ENCODE measurements at places on chromosomes 1 and 21.

GRCh38 chr1:11990303-11991032 is 10.2 kb downstream of the MFN2 start:
- DNase-seq = no peak

DNA sequence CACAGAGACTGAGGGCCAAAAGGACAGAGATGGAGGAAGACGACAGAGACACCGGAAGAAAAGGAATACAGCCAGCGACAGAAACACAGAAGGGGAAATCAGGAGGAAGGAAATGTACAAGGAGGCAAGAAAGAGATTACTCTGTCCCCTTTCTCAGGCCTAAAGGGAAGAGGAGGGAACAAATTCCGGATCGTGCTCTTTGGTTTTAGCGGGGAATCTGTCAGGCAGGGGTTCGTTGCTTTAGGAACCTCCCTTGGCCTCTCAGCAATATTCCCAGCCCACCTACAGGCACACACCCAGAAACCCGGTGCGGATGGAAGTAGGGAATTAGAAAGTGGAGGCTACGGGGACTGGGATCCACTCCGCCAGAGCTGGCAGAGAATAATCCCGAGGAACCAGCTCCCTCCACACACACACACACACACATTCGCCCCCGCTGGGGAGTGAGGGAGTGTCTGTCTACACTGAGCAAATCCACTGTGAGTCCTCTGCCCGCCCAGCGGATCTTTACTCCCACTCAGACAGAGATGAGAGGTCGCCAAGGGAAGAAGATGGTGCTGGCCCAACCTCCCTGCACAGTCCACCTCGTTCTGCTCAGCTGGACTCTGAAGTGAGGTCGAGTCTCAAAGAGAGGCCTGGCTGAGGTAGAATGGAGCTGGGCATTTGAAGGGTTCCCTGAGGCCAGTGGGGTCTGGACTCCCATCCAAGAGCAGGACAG is 5.7 kb downstream of the TAL1 start:
- peak; percentile 42 for DNase-seq

DNA sequence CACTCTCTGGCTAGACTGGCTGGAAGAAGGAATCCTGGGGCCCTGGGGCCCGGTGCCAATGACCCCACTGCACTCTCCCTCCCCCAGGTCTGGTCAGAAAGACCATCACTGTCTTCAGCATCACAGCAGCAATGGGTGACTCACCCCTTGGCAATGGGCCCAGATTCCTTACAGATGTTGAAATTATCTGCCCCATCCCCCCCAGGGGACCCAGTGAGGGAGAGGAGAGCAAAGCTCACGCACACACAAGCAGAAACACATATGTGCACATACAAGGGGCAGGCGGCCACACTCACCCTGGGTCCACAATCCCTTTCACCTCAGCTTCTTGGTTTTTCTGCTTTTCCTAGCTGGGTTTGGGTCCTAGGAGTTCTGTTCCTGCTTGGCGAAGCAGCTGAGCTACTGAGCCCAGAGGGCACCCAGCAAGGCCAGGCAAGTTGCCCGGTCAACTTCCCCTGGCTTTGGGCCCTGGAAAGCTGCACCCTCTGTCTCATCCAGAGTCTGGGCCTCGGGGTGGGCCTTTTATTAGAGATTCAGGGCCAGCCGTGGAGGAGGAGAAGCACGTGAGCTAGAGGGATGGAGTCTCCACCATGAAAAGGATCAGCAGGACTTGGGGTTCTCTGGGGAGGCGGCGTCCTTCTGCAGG is 2.6 kb downstream of the COL16A1 start:
- no peak for DNase-seq

DNA sequence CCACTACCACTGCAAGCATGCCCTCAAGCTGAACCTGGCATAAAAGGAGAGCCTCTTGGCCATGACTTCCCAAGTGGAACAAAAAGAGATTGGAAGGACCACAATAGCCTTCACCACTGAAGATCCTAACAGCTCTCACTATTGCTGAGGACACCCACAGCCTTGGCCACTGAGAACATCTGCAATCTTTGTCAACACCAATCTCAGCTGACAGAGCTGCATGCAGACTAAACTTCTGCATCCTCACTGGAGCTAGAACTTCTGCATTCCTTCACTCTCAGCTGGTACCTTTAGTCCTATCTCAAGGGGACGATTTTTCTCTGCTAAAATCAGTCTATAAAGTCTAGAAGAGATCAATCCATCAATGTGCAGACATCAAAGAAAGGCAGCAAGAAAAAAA is 8.3 kb upstream of the FCRL2 start:
- DNase-seq = no peak

DNA sequence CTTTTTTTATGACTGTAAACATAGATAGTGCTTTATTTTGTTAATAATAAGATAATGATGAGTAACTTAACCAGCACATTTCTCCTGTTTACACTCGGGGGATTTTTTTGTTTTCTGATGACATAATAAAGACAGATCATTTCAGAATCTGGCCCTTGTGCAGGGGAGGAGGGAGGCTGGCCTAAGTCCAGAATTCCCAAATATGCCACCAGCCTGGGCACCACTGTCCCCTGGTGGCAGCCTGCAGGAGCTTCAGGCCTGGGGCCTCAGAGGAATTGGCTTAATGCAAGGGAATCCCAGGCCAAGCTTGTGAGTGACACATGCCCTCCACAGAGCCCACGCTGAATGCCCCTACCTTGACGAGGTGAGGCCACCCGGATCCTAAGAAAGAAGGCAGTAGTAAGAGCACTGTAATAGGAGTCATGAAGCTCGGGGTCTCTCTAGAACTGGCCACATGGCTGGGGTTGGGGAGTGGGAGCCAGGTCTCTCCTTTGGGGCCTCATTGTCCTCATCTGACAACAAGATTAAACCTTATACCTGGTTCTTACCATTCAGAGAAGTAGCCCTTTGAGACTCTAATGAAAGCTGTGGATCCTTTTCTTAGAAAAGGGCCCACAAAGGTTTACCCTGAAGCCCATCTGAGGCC is 24.1 kb downstream of the ETNK2 start:
- peak; percentile 88 for DNase-seq

- DNase-seq = peak; percentile 90
These were observed 250.6 kb upstream of the RRP15 start for GRCh38 chr1:218034468-218034867.

GRCh38 chr1:99589186-99589636 is 56.7 kb upstream of the PALMD start:
- no peak for DNase-seq

GRCh38 chr1:87318806-87319205 is 9.9 kb upstream of the LMO4 start:
- DNase-seq = no peak

DNA sequence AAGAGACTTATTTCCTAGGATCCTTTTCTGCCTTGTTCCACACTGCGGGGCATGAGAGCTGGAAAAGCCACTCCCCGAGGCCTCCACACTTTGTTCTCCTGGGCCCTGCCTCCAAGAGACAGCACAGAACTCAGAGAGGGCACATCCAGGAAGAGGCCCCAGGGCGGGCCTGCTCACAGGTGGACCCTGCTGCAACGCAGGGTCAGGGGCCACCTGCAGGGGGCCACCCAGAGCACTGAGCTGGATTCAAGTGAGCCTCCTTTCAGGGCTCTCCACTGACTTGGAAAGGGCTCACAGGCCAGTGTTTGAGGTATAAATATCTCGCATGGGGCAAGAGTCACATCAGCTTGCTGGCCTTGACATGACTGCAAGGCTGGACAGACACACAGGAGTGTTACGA is 4.8 kb downstream of the RGS16 start:
- peak; percentile 60 for DNase-seq

DNA sequence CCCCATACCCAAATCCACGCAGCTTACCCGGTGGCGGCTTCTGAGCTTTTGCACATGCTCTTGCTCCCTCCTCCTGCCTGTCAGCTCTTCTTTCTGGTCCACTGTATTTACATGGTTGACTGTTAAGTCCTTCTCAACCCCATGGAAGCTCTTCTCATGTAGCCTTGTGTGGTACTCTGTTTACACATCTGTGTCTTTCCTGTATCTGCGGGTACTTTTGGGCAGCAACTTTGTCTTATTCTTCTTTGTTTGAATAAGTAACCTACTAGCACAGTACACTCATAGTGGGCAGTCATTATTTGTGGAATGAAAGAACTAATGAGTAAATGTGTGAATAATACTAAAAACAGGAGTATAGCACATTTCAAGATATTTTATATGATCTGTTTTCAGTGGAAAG is 88.5 kb upstream of the GPR88 start:
- no peak for DNase-seq

GRCh38 chr1:36107394-36107793 is 17.6 kb downstream of the COL8A2 start:
- no peak for DNase-seq

GRCh38 chr1:213423041-213423440 is 372.0 kb downstream of the RPS6KC1 start:
- no peak for DNase-seq

DNA sequence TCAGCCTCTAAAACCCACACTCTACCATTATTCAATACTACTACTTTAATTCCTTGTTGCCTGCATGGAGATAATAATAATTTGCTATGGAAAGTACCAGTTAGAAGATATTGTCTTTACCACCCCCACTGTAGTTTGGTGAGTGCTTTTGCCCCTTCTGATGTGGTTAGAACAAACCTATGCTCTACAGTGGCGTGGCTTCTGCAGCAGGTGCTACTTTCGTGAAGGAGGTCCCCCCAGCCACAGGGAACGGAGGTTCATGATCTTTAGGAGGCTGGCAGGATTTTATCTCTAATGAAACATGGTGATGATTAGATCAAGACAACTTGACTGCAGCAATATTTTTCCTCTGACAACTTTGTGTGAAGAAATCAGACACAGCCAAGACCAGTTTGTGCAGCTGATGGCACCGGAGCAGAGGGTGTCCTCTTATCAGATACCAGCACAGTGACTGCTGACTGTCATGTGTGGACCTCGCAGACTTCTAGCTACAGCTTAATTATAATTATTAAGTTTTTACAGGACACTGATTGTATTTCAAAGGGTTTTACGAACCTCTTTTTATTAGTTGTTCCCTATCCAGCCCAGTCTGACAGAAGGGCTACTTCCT is 10.7 kb upstream of the TCHH start:
- no peak for DNase-seq

DNA sequence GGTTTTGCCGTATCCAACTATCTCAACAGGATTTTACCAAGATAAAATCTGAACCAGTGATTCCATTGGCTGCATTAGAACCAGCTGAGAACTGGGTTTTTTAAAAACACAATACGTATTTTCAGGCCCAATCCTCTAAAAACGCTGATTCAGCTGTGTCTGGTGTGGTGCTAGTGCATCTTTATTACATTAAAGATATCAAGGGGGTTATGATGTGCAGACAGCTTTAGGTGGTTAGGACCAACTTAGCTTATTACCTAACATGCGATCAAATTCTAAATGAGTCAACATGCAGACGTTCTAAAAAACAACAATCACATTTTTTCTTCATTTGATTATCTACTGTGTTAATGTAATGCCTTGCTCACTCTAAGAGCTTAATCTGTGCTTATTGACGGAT is 32.0 kb upstream of the EXO1 start:
- no peak for DNase-seq

GRCh38 chr21:29365661-29366265 is 67.0 kb downstream of the BACH1 start:
- DNase-seq = peak; percentile 10

GRCh38 chr1:230414694-230415093 is 11.4 kb downstream of the PGBD5 start:
- no peak for DNase-seq

GRCh38 chr1:102100666-102101065 is 103.9 kb upstream of the OLFM3 start:
- no peak for DNase-seq

GRCh38 chr1:182616130-182617013 is 12.2 kb upstream of the RGS16 start:
- peak; percentile 81 for DNase-seq

DNA sequence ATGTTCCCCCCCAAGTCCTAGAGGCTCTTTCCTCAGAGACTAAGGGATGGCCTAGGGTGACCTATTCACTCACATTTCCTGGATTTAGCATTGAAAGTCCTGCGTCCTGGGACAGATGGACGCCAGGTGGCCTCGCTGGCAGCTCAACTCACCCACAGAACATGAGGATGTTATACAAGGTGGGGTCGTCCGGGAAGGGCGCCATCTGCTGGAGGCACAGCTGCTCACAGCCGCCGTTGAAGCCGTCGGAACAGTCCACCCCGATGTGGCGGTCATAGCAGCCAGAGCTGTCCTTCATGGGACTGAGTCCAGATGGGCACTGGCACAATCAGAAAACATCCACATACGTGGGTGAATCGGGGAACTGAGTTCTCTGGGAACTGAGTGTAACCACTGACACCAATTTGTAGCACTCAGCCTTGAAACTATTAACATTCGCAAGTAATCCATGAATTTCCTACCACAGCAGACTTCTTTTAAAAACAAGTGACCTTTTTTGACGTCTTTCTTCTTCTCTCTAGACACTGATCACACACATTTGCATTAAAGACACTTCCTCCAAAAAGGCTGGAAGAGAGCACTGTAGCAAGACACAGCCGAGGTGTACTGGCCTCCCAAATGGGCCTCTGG is 215.4 kb downstream of the ASTN1 start:
- DNase-seq = peak; percentile 88

DNA sequence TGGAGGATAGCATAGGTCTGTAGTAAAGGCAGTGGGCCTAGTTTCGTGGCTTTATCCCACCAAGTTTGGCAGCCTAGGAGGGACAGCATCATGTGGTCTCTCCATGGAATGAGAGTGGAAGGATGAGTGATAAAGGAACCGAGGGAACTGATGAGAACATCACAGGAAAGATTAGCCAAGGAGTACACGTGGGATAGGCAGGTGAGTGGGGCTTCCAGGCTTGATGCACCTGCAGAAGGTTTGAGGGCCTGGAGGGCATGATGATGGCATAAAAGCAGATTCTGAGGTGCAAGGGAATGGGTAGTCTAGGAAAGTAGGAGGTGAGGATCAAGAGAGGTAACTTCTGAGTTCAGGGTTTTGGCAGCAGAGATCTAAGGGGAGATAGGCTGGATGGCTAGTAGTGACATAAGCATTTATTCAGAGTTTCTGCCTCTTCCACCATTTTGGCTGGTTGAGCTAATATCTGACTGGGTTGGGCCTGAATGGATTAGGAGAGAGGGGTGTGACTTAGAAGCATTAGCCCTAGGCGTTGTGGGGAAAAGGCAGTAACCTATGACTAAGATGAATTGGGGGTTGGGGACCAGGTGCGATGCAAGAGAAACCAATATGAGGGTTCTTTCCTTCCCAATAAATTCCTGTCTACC is 9.1 kb downstream of the PTGFRN start:
- DNase-seq = no peak

GRCh38 chr1:212470059-212470458 is 37.3 kb downstream of the NENF start:
- no peak for DNase-seq

Data from neural progenitor cell (in vitro differentiated cells).